ENCODE measurements at places on chromosomes 7 and 10.

- DNase-seq: no peak
- H3K27ac ChIP-seq: no peak overlapping the region
- no peaks in the 10 kb centered on the region for H3K36me3 ChIP-seq
- no peaks in the 10 kb centered on the region for H3K27me3 ChIP-seq
- H3K4me3 ChIP-seq: no peak overlapping the region
- H3K4me1 ChIP-seq: no peaks in the 10 kb centered on the region
These were observed 227.2 kb downstream of the NSUN6 start for GRCh38 chr10:18424200-18424599.

DNA sequence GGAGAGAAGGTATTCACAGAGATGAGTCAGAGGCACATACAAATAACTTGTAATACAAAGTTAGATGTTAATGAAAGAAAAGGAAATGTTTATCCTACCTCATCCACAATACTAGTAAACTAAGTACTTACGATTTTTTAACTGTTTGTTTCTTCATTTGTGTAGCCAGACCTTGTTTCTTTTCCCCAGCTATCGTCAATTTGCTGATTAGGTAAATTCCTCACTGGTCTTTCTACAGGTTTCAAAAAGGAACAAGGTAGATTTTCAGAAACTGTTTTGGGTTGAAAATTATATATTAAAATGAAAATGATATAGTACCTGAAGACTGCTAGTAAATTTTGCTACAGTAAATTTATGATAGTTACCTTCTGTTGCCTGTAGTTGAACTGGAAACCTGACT, 56.6 kb downstream of the PON1 start:
- H3K4me1 ChIP-seq: no peaks in the 10 kb centered on the region
- no peak overlapping the region for H3K27ac ChIP-seq
- H3K4me3 ChIP-seq: no peak overlapping the region
- no peaks in the 10 kb centered on the region for H3K27me3 ChIP-seq
- no peak for DNase-seq

GRCh38 chr7:52504561-52504960, 530.9 kb upstream of the POM121L12 start:
- H3K36me3 ChIP-seq: no peaks in the 10 kb centered on the region
- H3K27ac ChIP-seq: no peak overlapping the region

DNA sequence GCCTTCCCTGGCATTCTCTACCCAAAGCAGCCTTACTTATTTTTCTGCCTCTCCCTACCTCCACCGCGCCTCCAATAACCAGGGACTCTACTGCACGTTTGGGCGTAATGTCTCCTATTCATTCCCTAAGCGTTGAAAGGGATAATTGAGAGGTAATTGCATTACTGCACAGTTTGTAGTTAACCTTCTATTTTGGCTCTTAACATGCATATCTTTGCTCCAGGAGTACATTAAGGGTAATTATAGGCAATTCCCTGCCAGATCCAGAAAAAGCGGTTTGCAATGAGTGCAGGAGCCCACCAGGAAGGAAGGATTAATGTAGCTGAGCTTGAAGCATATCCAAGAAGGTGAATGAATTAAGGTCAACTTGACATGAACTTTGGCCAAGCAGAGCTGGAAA, 558.4 kb downstream of the TYW1 start:
- H3K27me3 ChIP-seq: no peaks in the 10 kb centered on the region
- H3K4me3 ChIP-seq: no peak overlapping the region
- no peaks in the 10 kb centered on the region for H3K36me3 ChIP-seq

GRCh38 chr7:115962340-115962739, 68.2 kb downstream of the TFEC start:
- no peaks in the 10 kb centered on the region for H3K27me3 ChIP-seq
- H3K36me3 ChIP-seq: no peaks in the 10 kb centered on the region
- no peak for DNase-seq
- no peak overlapping the region for H3K27ac ChIP-seq

DNA sequence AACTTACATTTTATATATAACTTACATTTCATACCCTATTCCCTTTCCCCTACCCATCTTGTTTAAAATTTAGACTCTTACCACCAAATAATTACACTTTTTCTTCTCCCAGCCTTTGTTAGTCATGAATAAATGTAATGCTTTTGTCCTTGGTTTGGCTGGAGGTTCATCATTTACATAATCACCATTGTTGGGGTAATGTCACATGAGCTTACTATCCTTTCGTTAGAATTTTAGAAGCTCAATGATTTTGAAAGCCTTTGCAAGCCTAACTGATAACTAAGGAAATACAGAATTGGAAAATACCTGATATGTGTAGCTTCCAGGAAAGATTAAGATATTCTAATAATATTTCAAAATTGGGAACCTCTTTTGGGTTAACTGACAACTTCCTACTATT, 171.7 kb downstream of the PLXDC2 start:
- DNase-seq: no peak
- H3K36me3 ChIP-seq: no peaks in the 10 kb centered on the region
- H3K4me3 ChIP-seq: no peak overlapping the region
- no peaks in the 10 kb centered on the region for H3K4me1 ChIP-seq
- no peaks in the 10 kb centered on the region for H3K27me3 ChIP-seq

- DNase-seq: peak; percentile 30
- no peaks in the 10 kb centered on the region for H3K36me3 ChIP-seq
- H3K27me3 ChIP-seq: no peaks in the 10 kb centered on the region
- H3K4me3 ChIP-seq: no peak overlapping the region
These were observed 222.4 kb downstream of the RPS24 start for GRCh38 chr10:78255796-78256638.

DNA sequence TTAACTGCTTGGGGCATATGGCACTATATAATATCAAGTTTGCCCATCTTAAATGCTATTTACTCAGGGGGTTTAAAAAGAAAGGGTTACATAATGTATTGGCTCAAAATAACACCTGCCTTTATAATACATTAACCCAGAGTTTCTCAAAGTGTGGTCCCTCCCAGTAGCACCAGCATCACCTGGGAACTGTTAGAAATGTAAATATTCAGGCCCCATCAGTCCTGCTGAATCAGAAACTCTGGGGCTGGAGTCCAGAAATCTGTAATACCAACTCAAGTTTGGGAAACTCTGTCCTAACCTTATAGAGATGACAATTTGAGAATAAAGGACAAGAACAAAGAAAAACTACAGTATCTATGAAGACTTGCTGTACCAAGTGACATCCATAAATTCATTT, 270.7 kb downstream of the PARD3 start:
- H3K4me1 ChIP-seq: no peaks in the 10 kb centered on the region
- H3K27ac ChIP-seq: no peak overlapping the region
- H3K4me3 ChIP-seq: no peak overlapping the region
- no peaks in the 10 kb centered on the region for H3K36me3 ChIP-seq
- no peak for DNase-seq

DNA sequence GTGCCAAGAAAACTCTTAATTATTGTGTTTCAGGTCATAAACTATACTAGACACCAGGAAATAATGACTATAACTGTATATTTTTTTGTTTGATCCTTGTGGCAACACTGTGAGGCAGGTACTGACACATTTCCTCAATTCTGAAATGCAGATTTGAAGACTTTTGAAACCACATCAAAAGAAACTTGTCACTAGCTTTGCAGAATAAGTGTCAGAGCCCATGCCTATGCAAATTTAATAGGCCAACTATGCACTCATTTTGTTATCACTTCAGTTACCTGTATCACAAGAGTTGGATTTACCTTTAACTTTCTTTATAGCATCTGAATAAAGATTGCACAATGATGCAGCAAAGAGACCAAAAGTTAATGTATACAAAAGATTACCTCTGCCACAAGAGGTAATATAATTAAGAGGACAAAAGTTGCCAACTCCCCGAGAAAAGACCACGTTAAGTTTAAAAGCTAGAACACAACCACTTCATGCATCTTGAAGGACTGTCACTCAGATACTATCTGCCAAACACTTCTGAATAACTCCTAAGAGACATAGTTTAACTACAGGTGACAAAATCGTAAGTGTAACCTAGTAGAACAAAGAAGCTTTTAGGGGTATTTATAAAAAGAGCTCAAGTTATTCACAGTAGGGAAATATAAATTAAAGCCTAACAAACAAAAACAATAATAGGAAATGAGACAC, 80.5 kb downstream of the ELAPOR2 start:
- no peak overlapping the region for H3K4me3 ChIP-seq
- no peak overlapping the region for H3K27ac ChIP-seq
- no peaks in the 10 kb centered on the region for H3K27me3 ChIP-seq
- H3K36me3 ChIP-seq: no peaks in the 10 kb centered on the region

DNA sequence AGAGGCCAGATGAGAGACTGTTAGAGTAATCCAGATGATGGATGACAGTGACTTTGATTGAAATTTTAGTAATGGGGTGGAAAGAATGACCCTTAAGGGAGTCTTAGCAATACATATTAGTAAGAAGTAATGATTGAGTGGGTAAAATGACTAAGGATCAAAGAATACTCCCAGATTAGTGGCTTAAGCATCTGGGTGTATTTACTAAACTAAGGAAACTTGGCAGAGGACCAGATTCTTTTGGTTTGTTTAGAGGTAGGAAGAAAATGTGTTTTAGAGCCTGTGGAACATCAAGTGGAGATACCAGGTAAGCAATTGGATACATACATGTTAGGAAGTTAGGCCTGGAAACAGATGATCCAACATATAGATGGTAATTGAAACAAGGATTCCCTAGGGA, 58.8 kb upstream of the ADRA2A start:
- H3K36me3 ChIP-seq: no peaks in the 10 kb centered on the region
- no peak overlapping the region for H3K27ac ChIP-seq
- no peak for DNase-seq

DNA sequence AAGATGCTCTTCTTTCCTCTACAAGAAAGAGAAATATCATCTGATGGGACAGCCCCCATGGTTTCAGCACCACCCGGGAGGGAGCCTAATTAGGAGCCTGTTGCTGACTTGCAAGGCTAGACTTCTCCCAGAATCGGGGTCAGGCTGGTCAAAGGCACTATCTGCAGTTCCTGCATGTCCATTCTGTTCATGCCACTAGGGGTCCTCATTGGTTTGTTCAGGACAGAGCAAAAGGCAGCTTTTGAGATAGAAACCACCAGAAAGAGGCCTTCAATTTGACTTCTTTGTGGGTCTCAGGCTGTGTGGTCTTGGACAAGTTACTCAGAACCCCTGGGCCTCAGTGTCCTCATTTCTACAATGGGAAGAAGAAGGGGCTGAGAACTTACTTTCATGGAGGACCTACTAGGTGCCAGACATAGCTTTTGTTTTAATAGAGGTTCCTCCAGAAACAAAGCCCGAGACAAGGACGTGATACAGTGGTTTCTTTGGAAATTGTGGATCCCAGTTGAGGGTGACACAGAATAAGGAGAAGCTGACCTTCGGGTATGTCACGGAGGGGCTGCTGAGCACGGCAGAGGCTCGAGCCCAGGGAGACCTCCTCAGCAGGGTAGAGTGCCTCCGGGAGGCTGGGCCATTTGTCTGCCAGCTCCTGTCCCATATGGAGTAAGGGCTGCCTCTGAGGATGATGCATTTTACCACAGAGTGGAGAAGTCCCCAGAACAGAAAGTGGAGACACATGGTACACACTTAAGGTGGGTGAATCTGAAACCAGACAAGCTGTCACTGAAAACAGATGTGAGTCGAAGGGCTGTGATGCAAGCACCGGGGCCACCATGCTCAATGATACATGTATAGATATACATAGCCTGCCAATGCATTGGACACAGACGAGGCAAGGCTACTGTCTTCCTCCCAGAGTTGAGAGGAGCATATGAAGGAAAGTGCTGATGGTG, 33.1 kb upstream of the NEUROD6 start:
- no peaks in the 10 kb centered on the region for H3K36me3 ChIP-seq
- H3K4me3 ChIP-seq: no peak overlapping the region
- DNase-seq: no peak
- H3K27ac ChIP-seq: no peak overlapping the region
- H3K27me3 ChIP-seq: no peaks in the 10 kb centered on the region

DNA sequence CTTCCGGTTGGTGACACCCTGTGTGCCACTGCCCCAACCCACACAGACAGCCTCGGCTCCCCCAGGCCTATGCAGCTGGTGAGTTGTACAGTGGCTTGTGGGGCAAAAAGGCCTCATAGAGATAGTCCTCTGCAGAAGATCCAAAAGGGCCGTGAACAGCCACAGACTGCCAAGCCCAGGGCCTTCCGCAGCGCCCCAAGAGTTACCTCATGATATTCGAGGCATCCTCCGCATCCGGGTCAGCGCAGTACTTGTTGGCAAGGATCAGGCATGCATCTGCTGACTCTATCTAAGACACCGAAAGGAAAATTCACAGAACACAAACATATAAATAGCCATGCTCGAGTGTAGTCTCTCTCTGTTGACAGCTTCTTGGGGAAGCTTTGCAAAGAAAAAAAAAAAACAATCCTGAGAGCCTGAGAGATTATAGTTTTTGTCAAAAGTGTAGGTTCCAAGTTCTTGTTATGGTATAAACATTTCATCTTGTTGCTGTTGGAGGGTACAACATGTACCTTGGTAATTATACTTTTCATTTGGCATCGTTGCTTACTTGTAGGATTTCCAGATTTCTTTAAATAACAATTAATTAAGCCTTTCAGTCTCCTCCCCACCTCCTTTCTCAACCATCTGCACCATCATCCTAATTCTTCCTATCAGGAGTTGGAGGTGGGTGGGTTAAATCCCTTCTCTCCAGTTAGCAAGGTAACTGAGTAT, 553.0 kb downstream of the KCNMA1 start:
- no peaks in the 10 kb centered on the region for H3K4me1 ChIP-seq
- no peak overlapping the region for H3K4me3 ChIP-seq
- no peak overlapping the region for H3K27ac ChIP-seq
- no peaks in the 10 kb centered on the region for H3K27me3 ChIP-seq
- no peaks in the 10 kb centered on the region for H3K36me3 ChIP-seq

DNA sequence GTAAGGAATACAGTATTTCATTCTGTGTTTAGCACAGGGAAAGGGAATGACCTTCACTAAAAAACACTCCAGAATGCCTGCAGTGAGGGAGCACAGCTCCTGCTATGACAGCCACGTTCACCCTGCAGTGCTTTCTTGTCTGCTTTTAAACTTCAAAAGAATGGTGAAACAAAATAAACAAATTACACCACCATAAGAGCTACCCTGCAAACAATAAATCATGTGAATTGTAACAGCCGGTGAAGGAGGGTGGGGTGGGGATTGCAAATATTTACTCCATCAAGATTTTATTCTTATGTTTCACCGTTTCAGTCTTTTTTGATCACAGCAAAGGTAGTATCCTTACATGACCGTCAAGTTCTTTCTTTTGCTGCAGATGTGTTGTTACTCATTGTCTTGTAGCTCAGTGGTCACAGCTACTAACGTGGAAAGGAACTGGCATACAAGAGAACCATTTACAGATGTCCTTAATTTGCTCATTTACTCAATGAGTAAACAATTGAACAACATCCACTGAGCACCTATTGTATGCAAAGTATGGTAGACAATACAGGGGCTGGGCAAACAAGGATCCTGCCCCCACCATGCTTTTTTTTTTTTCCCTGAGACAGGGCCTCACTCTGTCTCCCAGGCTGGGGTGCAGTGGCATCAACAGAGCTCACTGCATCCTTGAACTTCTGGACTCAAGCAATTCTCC, 4.1 kb upstream of the CHN2 start:
- no peaks in the 10 kb centered on the region for H3K4me1 ChIP-seq
- no peak overlapping the region for H3K27ac ChIP-seq
- H3K4me3 ChIP-seq: no peak overlapping the region
- H3K36me3 ChIP-seq: no peaks in the 10 kb centered on the region
- H3K27me3 ChIP-seq: no peaks in the 10 kb centered on the region

All from breast epithelium (tissue), 4 donors.